GOT3 (cell line): ENCODE measurements at places on chromosomes 16 and 17.

DNA sequence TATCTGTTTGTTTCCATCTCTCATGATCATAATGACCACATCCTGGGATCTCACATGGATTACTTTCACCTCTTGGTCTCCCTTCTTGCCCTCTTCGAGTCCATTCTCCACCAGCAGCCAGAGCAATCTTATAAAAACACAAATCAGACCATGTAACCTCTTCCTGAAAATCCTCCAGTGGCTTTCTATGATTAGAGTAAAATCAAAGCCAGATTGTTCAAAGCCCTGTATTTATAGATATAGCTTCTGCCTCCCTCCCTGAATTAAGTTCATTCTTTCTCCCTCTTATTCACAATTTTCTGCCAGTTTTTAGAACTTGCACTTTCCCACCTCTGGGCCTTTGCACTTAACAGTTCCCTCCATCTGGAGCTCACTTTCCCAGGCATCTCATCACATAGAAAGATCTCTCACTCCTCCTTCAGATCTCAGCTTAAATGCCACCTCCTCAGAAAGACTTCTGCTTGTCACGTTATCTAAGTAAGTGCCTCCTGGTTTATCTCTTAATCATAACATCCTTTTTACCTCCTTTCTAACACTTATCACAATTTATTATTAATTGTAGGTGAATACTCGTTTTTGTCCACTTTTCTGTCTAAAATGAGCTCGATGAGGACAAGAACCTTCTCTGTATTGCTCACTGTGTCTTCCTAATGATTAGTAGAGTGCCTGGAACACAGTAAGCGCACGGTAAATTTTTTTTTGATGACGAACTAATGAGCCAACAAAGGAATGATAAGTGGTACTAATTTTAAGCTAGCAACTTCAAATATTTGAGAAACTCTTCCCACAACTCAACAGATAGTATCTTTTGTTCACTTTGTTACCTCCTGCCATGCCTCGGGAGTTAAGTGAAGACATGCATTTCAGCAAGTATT lies 80.5 kb downstream of the CYB561 start:
- no peak for DNase-seq

- DNase-seq, result no peak
These were observed 151.5 kb upstream of the GOT2 start for GRCh38 chr16:58885528-58886170.

- DNase-seq, result no peak
These were observed 303.0 kb upstream of the IRX5 start for GRCh38 chr16:54627616-54628015.

DNA sequence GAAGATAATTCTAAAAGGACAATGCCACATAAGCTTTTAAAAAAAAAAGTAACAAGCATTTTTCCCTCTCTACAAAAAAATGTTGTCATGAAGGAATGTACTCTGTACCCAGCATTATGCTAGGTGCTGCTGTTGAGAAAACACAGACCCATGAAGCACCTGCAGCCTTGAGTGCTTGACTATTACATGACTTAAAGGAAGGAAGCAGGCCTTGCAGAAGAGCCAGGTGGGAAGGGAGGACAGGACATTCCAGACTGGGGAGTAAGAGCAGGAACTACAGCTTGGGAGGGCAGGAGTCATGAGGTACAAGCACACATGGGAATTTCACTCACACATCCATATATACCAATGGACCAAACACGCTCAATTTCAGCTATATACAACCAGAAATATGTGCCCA lies 3.8 kb downstream of the MYO1D start:
- no peak for DNase-seq

- DNase-seq, result no peak
These were observed 8.6 kb upstream of the AKTIP start for GRCh38 chr16:53511403-53512280.

- DNase-seq, result no peak
These were observed 1.8 kb upstream of the NUBP1 start for GRCh38 chr16:10741844-10742243.

GRCh38 chr17:50691550-50692447 lies 15.9 kb downstream of the ANKRD40 start:
- no peak for DNase-seq

GRCh38 chr17:69898601-69899000 lies 176.4 kb upstream of the KCNJ16 start:
- no peak for DNase-seq
